ENCODE measurements at places on chromosomes 5 and 9.
A peak's percentile ranks its signal among the peaks of the same experiment; 100 is the strongest.

DNA sequence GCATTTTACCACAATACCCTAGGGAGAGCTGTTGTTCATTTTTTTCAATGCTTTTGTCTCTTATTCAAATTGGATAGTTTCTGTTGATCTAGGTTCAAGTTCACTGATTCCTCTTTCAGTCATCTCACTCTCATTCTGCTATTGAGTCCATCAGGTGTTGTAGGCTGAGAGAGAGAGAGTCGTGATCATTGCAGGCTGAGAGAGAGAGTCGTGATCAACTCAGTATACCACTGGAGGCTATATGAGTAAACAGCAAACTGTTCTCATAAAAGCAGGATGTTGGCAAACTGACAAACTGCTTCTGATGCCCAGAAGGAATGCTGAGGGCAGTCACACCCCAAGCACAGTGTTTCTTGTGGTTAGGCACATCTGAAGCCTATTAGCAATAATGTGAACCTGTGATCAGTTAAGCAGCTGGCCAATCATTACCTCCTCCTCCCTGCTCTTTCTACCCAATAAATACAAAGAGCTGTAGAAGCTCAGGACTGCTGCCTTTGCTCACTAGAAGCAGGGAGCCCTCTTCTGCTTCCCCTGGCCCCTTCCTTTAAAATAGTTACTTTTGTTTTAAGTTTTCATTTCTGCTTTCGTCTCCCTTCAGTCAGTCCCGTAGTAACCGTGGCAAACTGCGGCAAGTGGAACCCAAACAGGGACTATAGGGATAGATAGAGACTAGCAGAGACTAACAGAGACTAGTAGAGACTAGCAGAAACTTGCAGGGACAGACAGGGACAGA lies 476.1 kb upstream of the ACO1 start:
- no peak for DNase-seq

DNA sequence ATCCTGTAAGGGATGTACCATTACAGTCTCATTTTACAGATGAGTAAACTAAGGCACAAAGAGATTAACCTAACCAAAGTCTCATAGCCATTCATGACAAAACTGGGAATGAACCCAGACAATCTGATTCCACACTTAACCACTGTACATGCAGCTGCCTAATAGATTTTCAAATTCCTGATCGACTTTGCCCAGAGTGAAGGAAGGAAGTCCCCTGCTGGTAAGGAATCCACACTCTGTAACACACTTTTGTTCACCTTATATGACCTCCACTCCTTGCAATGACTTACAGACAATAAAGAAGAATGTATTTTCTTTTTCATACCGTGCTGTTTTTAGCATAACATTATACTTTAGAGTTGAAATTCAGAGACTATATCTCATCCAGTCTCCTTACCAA lies 31.3 kb upstream of the PLPP6 start:
- no peak for DNase-seq

DNA sequence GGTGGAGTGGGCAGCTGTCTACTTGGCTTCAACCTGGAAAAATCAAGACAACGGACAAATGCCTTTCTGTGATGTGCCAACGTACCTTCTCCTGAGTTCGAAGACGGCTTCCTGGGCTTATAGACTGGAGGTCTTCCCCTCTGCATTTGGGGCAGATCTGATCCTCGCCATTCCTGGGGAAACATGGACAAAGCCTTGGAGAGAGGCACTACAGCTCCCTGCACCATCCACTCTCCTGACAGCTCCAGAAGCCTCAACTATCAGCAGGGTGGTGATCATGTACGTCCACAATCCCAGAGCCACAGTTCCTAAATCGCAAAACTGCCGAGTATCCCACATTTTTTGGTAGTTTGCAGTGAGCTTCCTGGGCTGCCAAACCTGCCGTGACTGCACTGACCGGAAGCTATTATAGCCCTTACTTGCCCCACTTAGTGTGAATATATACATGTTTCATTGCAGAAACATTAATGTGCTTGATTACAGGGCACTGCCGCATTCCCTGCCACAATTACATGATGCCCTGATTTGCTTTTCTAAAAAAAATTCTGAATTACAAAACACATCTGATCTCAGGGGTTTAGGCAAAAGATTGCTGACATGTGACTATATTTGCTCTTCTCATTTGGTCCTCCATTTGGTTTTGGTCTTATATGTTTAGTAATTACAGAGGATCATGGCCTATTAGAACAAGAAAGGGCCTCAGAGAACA lies 2.8 kb downstream of the TRAF1 start:
- DNase-seq = no peak

GRCh38 chr9:124771021-124771866 lies at the start of gene NR6A1:
NR6A1 (minus strand) TSS chr9:124771311.
- DNase-seq = peak; percentile 99

DNA sequence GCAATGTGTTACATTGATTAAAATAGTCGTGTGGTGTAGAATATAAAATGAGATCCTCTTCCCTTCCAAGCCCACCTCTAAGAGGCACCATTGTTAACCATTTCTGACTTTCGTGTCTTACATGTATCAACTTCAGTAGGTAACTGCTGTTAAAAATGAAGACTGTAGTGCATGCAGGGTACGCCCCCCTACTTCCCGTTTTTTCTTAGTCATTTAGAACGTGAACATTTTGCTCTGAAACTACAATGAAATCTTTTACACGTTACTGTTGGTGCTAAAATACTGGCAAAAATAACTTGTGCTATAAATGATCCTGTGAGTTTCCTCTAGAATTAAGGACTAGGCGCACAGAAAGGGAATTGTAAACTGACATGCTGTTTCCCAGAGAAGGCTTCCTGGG lies 41.5 kb downstream of the WNK2 start:
- DNase-seq = no peak
